Left ventricle myocardium inferior (tissue), 1 donor: ENCODE measurements at places on chromosomes 11 and 22.
A peak's percentile ranks its signal among the peaks of the same experiment; 100 is the strongest.

DNA sequence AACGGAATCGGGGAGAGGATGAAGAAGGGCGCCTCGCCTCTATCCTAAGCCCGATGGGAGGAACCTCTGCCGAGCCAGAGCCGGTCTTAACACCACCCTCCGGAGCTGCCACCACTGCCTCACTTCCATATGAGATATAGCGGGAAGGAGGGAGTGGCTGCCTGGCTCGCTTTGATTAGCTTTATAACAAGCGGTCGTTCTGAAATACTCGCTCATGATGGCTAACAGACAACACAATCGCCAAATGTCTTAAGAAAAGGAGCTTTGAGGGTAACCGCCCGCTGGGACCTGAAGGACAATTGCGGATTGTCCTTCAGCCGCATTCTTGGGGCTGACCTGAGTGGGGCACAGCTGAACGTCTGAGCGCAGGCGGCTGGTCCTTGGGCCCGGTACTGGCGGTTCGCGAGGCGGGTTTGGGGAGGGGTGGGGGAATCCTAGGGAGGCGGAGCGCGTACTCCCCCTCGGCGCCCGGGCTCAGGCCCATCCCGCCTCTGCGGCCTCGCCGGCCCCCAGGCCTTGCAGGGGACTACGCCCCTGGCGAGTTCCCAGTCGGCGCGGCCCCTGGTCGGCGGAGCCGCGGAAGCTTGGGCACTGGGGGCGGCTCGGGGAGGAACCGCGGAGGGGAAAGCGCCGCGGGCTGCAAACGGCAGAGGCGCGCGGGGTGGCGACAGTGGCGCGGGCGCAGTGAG lies at the start of gene PLAAT5:
Gene PLAAT5, minus strand, starts transcription at position 617 of the 689 bp plus-strand sequence. Its CDS starts 133 bp downstream, at position 484.
- peak; percentile 35 for DNase-seq

- DNase-seq, result no peak
Measured at GRCh38 chr11:118287006-118287405, 17.5 kb upstream of the CD3E start.

DNA sequence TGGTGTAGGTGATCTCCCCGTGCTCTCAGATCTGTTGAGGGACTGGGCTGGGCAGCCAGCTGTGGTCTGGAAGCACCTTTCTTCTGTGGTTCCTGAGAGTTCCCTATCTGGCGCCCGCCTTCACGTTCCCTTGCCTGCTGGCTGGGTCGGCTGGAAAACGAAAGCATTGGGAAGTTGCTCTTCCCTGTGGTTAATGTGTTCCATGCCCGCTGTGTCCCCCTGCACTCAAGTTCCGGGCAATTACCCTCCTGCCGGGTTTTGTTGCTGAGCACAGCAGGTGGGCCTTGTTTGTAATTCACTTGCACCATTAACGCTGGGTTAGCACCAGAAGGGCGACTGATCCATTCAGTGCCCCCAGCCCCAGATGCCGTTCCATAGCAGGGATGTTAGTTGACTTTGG lies 134.1 kb downstream of the GRIK4 start:
- no peak for DNase-seq

DNA sequence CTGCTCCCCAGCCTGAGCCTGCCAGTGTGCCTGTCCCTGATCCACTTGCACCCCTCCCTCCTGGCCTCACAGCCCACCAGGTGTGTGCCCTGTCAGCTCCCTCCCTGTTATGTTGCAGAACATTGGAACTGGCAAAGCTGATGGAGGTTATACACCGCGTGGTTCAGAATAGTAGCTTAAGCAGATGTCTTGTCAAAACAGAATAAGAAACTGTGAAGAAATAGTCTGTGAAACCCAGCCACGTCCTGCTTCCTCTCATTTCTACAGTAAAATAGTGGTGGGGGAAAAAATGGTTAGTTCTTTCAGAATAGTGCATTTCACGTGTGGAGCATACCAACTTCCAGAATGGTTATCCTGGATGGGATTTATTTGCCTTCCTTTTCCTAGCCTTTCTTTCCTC lies 161.2 kb upstream of the NAV2 start:
- no peak for DNase-seq

- no peak for DNase-seq
Measured at GRCh38 chr22:37627545-37627944, 11.9 kb upstream of the SH3BP1 start.

GRCh38 chr11:128796270-128796669 lies 70.8 kb downstream of the KCNJ1 start:
- no peak for DNase-seq

DNA sequence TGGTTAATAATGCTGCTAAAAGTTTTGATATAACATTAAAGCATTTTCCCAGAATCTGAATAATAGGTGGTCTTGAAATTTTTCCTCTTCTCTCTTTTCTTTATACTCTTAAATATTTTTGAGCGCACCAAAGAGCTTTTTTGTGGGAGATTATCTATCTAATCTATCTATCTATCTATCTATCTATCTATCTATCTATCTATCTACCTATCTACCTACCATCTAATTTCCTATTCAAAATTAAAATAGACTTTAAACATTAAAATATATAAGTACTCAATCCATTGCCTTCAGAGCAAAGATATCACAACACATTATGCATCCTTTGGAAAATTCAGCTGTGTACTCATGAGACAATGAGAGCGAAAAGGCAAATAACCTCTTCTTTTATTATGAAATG lies 55.8 kb downstream of the ELMOD1 start:
- DNase-seq, result no peak

DNA sequence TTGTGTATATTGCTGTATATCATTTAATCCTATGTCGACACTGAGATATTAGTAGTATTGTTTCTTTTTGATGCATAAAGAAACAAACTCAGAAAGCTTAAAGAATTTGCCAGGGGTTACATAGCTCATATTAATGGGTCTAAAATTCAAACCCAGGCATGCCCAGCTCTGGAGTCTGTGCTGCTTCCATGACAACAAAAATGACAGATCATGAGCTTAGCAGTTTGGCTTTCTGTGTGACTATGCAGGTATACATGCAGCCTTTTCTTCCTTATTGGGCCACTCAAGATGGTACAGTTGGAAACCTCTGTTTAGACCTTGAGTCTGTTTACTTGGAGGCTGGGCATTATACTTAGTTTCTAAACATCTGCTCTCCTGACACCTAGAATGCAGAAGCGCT lies 220.5 kb upstream of the TENM4 start:
- no peak for DNase-seq

DNA sequence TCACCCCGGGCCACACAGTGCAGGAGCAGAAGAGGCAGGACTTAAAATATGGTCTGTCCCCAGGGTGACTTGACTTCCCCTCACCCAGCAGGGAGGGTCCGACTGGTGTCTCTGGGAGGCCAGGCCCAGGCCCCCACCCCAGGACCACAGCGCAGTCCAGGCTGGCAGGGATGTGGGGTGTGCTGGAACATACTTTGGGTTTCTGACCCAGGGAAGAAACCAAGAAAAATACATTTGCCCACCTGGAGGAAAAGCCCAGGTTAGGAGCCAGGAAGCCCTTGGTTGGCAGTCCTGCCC lies 5.2 kb downstream of the C1QTNF6 start:
- DNase-seq, result no peak

DNA sequence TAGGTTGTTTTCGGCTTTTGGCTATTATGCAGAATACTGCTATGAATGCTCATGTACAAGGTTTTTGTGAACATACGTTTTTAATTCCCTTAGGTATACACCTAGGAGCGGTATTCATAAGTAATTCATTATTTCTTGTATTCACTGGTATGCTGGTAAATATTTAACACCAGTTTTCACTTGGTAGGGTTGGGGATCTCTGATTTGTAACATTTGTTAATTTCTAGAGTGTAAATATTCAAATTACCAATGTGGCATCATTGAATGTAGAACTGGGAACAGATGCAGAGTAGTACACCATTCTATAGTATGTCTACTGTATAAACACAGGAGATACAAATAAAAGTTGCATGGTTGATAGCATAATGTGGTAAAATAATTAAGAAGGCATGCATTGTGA lies 16.3 kb downstream of the GVQW3 start:
- DNase-seq, result no peak

- no peak for DNase-seq
Measured at GRCh38 chr22:27568265-27568664, 233.3 kb downstream of the MN1 start.

- DNase-seq, result peak; percentile 40
Measured at GRCh38 chr22:44719586-44720368, 17.8 kb downstream of the PRR5 start.

GRCh38 chr11:30919389-30920152 lies 333.4 kb upstream of the MPPED2 start:
- no peak for DNase-seq

DNA sequence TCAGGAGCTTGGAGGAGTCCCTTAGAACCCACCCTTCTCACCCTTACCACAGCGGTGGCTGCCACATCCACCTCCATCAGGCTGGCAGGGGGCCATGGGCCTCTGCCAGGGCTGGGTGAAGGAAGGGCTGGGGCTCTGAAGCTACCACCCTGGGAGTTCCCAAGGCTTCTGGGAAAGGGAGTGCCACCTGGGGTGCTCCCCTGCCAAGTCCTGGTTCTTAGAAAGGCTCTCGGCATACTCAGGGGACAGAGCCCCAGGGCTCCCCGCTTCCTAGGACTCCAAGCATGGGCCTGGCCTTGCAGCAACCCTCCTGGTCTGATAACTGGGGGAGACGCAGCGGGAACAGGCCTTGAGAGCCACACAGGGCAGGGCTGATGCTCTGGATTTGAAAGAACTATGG lies 438 bp upstream of the PLA2G3 start:
- DNase-seq, result no peak

- no peak for DNase-seq
Measured at GRCh38 chr11:21109341-21109740, 440.0 kb downstream of the NELL1 start.

DNA sequence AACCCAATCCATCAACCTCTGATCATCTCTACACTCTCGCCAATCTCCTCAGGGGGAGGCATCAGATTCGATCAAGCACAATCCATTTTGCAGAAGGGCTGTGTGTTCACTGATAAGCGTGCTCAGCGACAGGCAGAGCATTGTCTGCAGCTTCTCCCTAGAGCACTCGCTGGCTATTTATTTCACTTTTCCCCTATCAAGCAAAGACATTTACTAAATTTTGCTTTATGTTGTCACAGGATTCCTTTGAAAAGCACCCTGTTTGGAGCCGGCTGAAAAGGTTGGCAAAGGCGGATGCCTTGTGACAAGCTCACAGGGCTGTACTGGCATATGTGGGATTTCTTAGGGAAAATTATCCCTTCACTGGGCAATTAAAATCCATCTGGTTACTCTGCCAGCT lies 1381.5 kb upstream of the TENM4 start:
- DNase-seq, result no peak

GRCh38 chr22:46069521-46070214 lies 80.7 kb upstream of the PPARA start:
- DNase-seq, result peak; percentile 84

DNA sequence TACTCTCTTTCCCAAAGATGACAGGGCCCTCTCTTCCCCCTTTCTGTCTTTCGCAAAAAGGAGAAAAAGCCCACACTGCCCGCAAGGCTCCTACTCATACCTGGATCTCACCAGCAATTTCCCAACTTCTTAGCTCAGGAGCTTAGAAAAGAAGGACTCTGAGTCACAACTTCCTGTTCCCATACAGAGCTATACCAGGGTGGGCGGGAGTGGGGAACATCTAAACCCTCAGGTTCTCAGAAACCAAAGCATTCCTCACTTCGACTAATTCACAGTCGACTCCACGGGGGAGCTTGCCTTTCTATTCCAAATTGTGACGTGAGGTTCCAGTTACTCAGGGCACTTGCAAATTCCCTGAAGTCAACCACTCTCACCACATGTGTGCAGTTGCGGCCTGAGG lies 61.9 kb downstream of the MTNR1B start:
- no peak for DNase-seq

DNA sequence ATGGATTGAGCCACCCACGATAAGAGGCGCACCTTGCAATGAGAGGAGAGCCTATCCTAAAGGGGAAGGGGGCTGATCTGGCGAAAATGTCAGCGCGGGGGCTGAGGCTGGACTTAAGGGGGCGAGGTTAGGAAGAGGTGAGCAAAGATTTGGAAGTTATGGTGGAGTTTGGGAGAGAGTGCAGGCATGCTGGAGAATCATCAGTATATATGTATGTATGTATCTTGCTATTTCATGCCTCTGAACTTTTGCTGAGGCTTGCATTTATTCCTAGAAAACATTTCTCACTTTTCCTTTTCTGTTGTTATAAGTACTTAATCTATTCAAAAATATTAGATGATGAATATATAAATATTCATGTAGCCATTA lies 17.2 kb upstream of the THRSP start:
- no peak for DNase-seq

- no peak for DNase-seq
Measured at GRCh38 chr22:27692243-27692642, 109.3 kb downstream of the MN1 start.

DNA sequence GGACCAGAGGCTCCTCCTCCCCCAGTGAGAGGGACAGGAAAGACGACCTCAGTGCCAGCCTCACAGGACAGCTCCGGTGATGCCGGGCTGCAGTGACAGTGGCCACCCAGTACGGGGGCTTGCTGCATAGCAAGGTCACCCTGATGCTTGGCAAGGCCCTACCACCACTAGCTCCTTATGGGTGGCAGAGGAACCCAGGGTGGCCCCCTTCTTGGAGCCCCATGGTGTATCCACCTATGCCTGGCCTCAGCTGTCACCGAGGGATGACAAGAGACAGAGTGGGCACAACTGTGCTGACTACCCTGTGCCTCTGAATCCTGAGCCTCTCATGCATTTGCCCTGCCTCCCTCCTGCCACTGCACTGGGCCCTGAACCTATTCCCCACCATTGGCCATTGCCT lies 809.2 kb downstream of the TBC1D22A start:
- DNase-seq, result no peak

GRCh38 chr11:37926772-37927171 lies 1328.7 kb upstream of the RAG2 start:
- no peak for DNase-seq

GRCh38 chr11:75595429-75595828 lies 33.4 kb downstream of the SERPINH1 start:
- no peak for DNase-seq

- DNase-seq, result no peak
Measured at GRCh38 chr11:8342821-8343681, 79.4 kb upstream of the LMO1 start.

GRCh38 chr11:10930972-10931760 lies 73.3 kb upstream of the ZBED5 start:
- DNase-seq, result peak; percentile 74

DNA sequence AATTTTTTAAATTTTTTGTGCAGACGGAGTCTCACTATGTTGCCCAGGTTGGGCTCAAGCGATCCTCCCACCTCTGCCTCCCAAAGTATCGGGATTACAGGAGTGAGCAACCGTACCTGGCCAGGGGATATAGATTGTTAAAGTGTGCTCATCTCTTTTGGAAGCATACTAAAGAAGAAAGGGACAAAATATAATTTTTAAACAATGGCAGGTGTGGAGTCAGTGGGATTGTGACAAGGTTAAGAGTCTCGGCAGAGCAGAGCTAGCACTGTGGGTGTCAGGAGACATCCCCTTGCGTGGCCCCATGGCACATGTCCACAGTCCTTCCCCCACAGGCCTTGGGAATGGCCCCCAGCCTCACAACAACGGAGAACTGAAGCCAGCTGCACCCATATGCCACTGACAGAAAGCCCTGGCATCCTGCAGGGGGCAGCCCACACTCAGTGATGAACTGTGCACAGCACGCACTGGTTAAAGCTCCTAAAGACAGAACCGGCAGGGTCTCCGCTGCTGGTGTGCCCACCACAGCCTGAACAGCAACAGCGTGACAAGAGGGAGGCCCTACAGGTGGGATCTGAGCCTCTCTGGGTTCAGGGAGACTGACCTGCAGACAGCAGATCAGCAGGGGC lies 29.9 kb downstream of the SERPIND1 start:
- DNase-seq, result no peak

GRCh38 chr22:30105483-30105882 lies 25.2 kb downstream of the HORMAD2 start:
- DNase-seq, result no peak

- no peak for DNase-seq
Measured at GRCh38 chr11:9697766-9698165, 33.9 kb downstream of the SWAP70 start.

GRCh38 chr11:73384872-73385689 lies 8.9 kb downstream of the RELT start:
- DNase-seq, result peak; percentile 65
